Midbrain (tissue), 1 donor: ENCODE measurements at places on chromosomes 12 and 14.

- no peak for DNase-seq
Observed at GRCh38 chr14:43087666-43088065, 1419.4 kb downstream of the FSCB start.

- DNase-seq = no peak
Observed at GRCh38 chr14:77498984-77499527, 440 bp upstream of the ISM2 start.

DNA sequence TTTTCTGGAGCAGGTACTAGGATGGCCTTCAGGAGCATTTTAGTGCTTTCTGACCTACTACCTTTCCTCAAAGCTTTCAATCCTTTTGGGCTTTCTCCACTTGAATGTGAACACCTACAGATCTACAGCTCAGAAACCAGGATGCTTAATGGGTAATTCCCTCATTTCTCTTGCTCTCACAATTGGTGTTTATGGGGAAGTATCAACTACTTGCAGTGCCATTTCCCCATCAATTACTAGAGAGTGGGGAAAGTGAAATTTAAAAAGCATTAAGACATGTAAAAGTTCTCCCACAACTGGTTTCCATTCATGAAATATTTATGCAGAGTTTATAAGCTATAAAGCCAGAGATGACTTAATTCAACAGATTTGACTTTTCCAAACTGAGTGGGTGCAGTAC lies 2.1 kb upstream of the YY1 start:
- DNase-seq = no peak

- DNase-seq = no peak
Observed at GRCh38 chr12:77600468-77600843, 230.2 kb upstream of the NAV3 start.

- no peak for DNase-seq
Observed at GRCh38 chr12:57280211-57281062, 29.4 kb upstream of the STAC3 start.

DNA sequence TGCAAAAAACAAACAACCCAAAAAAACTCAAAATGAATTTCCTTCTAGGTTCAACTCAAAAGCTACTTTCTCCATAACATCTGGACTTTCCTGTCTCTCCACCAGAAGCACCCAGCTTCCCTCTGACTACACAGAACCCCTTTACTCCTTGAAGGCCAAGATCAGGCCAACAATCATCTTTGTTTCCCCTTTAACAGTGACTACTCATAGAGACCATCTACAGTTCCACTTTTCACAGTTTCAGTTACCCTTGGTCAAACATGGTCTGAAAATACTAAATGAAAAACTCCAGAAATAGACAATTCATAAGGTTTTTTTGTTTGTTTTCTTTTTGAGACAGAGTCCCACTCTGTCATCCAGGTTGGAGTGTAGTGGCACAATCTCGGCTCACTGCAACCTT lies 11.8 kb downstream of the GCH1 start:
- no peak for DNase-seq

GRCh38 chr12:56150563-56150962 lies 1.8 kb upstream of the MYL6B start:
- DNase-seq = no peak

DNA sequence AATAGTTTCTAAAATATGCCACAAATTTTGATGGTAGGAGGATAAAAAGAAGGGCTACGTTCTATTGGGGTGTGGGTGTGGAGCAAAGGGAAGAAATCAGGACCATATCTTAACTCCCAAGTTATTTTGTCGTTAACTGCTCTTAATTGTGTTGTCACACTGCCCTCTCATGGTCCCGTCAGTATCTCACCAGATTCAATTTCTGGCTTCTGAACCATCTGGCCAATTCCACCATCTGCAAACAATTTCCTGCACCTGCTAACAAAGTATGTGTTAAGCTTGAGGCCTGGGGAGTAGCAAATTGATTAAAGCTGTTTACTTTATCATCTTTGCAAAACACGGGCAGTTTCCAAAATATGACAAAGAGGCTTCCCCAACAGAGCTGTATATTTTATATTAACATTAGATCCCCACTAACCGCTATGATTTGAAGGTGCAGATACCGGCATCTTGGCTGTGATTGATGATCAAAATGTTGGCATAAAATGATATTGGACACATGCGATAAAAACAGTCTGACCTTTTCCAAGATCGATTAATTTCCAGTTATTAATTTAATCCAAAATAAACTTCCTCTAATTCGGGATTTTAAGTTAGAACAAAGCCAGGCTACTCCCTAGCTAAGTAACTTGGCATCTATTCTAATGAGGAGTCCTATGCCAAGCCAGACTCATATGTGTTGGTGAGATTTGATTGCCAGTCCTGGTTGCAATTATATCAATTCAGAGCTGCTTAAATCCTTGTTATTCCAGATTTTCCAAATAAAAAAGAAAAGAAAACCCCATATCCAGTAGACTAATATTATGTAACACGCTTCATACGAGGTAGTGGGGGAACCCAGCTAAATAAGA lies 6.9 kb upstream of the DNM1L start:
- peak; percentile 68 for DNase-seq

DNA sequence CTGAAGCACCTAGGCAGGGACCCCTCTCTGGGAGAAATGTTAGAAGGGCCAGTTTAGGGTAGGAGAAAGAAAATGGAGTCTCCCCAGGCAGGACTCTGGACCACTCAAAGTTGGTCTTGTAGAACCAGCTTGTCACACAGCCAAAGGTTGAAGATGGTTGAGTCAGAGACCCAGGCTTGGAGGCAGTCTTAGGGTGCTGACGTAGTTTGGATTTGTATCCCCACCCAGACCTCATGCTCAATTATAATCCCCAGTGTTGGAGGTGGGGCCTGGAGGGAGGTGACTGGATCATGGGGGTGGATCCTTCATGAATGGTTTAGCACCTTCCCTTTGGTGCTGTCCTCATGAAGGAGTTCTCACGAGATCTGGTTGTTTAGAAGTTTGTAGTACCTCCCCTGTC lies 121.2 kb downstream of the CRACR2A start:
- DNase-seq = no peak

GRCh38 chr12:90303771-90304170 lies 595.1 kb upstream of the ATP2B1 start:
- no peak for DNase-seq

- no peak for DNase-seq
Observed at GRCh38 chr12:93094988-93095737, 166.1 kb upstream of the EEA1 start.

DNA sequence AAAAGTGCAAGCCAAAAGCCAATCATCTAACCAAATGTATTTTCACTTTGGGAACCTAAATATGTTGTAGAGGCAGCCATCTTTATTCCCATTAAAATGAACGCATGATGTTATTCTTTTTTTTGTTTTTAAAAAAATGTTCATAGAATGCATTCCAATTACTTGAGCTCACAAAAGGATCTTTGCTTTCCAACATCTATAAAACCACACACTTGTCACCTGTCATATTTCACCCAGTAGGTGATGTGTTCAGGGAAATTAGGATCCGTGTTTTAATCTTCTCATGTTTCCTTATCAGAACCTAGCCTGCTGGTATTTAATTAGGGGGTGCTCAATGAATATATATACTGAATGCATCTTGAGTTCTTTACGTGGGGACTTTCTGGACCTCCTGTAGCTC lies 13.6 kb downstream of the TTC8 start:
- no peak for DNase-seq

DNA sequence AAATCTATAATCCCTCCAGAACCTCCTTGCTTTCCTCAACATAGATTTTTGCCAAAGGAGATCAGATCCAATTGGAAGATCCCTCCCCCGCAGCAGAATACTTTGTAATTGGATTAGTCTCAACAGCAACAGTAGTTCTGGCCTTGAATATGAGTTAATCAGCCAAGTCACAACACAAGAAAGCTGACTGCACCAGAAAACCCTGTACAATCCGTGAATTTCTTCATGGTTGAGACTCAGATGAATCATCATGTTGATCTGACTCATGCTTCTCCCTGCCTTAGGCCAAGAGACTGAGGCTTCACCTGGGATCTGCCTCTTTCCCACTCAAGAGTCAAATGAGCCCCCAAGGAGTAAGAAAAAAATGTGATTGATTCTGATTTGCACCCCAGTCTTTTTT lies 3.0 kb upstream of the METTL17 start:
- DNase-seq = no peak

GRCh38 chr14:104149617-104150135 lies 11.3 kb downstream of the KIF26A start:
- DNase-seq = no peak
